ENCODE measurements at places on chromosomes 6 and 20.

DNA sequence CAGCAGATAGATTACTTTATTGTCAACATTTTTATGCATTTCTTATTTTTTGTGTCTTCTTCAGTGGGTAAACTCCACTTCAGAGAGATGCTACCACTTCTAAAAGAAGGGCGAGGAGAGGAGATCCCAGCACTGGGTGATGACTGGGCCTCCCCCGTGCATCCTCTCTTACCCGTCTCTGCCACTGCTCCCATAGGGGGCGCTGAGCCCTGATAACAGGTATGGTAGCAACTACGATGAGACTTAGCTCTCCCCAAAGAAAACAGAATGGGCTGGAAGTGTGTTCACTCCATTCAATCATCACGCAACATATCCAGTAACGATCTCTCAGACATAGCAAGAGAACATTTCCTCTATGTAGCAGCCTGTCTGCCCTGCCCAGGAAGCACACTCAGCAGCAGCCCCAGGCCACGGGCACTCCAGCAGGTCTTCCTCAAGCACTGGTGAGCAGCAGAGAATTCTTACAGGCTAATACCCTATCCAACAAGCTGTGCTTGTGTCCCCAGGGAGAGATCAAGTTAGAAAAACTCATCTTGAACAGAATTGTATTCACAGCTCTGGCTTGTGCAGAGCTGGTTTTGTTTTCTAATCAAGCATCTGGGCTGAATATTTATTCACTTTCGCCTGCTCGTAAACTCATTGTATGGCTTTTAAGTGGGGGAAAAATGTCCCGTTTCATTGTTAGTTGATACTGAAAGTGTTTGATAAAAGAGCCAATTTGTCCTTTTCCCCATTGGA lies 533.1 kb upstream of the CDH4 start:
- no peak for DNase-seq

DNA sequence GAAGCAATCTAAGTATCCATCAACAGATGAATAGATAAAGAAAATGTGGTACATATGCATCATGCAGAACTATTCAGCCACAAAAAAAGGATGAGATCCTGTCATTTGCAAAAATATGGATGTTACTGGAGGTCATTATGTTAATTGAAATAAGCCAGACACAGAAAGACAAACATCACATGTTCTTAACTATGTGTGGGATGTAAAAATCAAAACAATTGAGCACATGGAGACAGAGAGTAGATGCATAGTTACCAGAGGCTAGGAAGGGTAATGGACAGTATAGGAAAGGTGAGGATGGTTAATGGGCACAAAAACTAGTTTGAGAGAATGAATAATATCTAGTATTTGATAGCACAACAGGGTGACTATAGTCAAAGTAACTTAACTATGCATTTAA lies 26.3 kb downstream of the GGTLC1 start:
- DNase-seq, result no peak

DNA sequence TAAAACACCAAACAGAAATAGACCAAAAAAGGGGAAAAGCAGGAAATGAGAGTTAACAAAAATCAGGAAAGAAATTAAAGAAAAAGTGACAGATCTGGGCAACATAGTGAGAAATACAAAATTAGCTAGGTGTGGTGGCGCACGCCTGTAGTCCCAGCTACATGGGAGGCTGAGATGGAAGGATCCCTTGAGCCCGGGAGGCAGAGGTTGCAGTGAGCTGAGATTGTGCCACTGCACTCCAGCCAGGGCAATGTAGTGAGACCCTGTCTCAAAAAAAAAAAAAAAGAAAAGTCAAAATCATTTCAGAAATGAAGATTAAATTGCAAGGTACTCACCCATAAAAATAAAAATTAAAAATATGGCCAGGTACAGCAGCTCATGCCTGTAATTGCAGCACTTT lies 13.0 kb upstream of the GRM4 start:
- no peak for DNase-seq

DNA sequence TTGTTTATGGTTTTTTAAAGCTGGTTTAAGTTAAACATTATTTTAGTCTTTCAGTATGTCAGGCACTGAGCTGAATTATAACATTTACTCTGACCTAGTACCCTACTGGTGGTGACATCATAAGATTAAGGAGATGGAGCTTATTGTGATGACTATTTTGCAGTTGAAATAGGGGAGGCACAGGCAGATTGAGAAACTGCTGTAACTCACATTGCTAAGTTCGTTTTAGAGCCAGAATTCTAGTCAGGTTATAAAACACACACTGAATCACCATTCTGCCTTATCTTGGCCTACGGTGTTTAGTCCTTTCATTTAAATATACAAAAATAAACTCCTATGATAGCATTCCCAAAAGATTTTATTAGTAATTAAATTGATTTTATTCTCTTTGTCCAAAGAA lies 584.1 kb downstream of the TFAP2A start:
- no peak for DNase-seq

All from retinal pigment epithelial cell (primary cell).